ENCODE measurements at places on chromosomes 13 and 19.
A peak's percentile ranks its signal among the peaks of the same experiment; 100 is the strongest.

DNA sequence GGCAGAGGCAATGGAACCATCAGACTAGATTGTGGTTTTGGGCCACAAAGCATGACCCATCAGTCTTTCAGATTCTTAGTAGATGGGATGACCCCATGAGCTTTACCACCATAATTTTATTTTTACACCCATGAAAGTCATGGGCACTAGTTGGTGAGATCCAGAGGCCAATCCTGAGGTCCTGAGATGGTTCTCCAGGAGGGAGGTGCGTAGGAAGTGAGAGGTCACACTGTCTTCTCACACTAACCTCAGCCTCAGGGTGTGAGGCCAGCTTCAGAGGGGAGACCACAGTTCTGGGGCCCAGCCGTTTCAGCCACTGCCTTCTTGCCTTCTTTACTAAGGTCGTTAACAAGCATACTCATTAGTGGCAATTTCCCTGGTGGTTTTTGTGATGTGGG, 106.4 kb downstream of the AKAP11 start:
- DNase-seq: no peak

DNA sequence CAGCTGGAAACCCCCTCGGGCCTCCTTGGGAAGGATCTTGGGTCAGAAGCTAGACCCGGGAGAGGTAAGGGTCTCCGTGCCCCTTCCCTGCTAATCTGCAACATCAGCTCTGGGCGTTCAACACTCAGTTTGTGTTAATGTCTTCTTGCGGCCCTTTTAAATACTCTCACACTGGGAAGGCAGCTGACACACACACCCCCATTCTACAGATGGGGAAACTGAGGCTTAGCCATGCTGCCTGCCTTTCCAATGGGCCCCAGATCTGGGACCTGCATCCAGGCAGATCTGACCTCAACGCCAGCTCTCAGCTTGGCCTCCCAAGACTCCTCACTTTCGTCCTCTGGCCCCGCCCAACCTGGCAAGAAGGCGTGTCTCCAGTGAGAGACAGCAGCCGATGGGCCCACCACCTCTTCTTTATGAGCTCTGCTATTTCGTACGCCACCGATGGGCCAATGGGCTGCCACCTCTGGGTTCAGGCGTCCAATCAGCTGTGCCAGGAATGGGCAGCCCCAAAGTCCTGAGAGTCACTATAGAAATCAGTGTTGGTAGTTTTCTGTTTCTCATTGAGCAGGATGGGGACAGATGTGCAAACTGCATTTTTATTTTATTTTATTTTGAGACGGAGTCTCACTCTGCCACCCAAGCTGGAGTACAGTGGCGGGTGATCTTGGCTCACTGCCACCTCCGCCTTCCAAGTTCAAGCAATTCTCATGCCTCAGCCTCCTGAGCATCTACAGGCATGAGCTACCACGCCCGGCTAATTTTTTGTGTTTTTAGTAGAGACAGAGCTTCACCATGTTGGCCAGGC, 43.8 kb downstream of the DNM2 start:
- no peak for DNase-seq

GRCh38 chr13:108955741-108956140, 326.3 kb downstream of the MYO16 start:
- no peak for DNase-seq

GRCh38 chr13:26780411-26780810, 19.8 kb upstream of the GPR12 start:
- DNase-seq: peak; percentile 1

GRCh38 chr19:29610213-29610573, 4.1 kb downstream of the POP4 start:
- DNase-seq: no peak

DNA sequence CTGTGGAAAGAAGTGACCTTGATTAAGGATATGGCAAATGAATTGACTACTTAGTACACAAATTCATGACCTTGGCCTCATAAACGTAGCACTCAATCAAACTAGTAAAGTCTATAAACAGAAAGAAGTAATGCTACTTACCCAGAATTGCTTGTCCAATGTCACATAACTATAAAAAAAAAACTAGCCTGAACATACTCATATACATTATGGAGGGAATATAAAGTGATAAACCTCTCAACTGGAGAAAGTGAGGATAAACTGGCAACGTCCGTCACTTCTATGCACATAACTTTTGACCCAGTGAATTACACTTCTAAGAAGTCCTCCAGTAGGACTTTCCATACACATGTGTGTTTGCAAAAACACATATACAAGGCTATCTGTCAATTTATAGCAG, 7.7 kb upstream of the SERP2 start:
- DNase-seq: no peak

DNA sequence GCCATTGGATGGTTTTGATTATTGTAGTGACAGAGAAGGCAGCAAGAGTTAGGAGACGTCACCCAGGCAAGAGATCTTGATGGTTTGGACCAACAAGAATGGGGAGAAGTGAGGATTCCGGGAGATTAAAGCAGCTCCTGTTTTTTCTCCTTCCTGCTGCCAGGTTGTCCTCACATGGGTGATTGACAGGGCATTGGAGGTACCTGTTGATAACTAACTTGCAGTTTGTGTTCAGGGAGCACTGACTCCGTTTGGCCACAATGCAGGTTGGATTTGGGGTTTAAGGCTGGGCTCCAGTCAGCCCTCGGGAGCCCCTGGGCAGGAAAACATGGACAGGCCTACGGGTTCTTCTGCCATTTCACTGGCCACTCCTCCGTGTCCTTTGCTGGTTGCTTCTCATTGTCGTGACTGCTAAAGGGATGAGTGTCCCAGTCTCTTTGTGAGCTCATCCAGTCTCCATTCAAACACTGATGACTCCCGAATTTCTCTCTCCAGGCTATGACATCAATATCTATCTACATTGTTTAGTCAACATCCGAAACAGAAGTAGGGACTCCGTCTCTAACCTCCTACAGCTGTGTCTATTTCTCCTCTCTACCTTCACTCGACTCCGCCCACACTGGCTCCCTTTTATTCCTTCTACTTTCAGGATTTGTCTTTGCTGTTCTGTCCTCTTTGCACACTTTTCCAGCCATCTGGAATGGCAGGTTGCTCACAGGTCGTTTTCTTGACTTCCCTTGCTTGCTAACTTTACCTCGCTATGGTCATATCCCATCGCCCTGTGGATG, 1.3 kb upstream of the PTOV1 start:
- DNase-seq: no peak

- no peak for DNase-seq
Observed at GRCh38 chr13:32548837-32549236, 10.2 kb upstream of the N4BP2L2 start.

DNA sequence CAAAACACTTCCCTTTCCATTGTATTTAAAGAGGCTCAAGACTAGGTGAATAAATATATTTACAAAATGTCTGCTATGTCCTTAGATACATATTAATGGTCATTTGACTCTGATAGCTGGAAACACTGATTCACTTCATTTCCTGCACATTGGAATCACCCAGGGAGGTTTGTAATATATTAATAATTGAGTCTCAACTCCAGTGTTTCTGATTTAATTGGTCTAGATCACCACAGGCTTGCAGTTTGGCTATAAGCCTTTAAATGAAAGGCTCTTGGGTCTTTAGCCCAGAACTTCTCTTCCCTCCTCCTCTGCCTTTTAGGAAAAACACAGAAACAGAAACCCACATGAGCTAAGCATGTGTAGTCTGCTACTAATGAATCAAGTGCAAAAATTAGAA, 378.0 kb downstream of the TBC1D4 start:
- no peak for DNase-seq
